ENCODE measurements at places on chromosomes 1 and 21. TPM values are rescaled to one million over a fixed set of nuclear protein-coding genes. Genes with fewer than 3 reads are reported as not detected.

DAB1 gene
- total RNA-seq = not detected

FCRL1 gene
- 0.25 TPM for total RNA-seq

CREG1 gene
- 8.3 TPM for total RNA-seq

DNA sequence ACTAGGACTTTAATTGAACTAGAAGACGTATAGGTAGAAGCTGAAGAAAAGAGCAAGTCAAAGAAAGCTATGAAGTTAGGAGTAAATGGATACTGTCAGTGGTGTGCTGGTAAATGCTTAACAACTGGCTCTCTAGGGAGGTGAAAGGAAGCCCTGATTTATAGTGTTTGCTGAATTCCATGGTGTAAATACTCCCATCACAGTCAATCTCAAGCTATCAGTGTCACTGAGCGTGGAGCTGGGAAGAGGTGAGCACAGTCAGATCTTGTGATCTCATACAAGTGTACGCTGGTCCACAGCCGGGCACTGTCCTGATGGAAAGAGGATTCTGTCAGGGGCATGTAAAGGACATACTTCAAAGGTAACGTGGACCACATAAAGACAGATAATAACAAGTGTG lies 28.3 kb downstream of the ELAPOR1 start:
- no peak for DNase-seq

DNA sequence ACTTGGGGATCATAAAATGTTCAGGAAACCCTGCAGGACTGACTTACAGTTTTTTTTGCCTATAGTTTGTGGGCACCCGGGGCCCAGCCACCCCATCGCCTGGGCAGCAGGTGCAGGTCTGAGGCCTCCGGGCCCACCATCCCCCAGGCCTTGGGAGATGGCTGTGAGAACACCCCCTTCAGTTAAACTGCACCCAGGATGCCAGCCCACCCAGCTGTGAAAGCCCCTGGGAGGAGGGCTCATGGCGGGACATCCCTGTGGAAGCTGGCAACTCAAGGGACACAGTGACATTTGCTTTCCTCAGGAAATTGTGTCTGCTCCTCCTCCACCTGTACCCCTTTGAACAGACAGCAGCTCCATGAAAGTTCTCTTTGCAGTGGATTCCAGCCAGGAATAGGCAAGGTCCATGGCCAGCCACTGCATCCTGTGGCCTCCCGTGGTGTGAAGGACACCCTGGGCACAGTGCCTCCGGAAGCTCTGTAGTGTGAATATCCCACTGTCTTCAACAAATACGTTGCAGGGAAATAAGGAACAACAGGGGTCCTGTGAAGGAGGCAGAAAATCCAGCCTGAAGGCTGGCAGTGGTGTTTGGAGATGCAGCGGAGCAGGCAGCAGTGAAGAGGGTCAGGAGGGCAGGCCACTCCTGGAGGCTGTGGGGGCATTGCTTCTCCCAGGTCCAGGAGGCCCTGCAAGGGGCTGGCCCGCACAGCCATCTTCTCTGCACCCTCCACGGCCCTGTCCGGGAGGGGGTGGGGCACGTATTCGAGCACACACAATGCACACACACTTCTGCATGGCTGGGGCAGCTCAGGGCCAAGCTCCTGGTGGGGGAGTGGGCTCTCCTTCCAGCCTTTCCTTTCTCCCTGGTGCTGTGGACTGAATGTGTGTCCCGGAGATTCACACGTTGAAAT lies 2.1 kb upstream of the OBSCN start:
- DNase-seq = no peak

- DNase-seq = no peak
These were observed 24.3 kb upstream of the DUSP10 start for GRCh38 chr1:221766210-221766609.

GRCh38 chr1:29760067-29760564 lies 523.8 kb downstream of the PTPRU start:
- no peak for DNase-seq

- DNase-seq = no peak
These were observed 80.4 kb downstream of the NPHP4 start for GRCh38 chr1:5911871-5912271.

All from activated T-cell treated with anti-CD3 and anti-CD28 coated beads, Interleukin-2, amount 50 U/mL, for 72 hours (primary cell).